Mammary epithelial cell (primary cell): ENCODE measurements at places on chromosomes 7 and 10.

- DNase-seq = no peak
Observed at GRCh38 chr7:52956379-52956915, 79.0 kb upstream of the POM121L12 start.

GRCh38 chr7:68507668-68508067 is 1090.6 kb upstream of the AUTS2 start:
- DNase-seq = no peak

GRCh38 chr10:34549001-34549400 is 266.1 kb downstream of the PARD3 start:
- no peak for DNase-seq

DNA sequence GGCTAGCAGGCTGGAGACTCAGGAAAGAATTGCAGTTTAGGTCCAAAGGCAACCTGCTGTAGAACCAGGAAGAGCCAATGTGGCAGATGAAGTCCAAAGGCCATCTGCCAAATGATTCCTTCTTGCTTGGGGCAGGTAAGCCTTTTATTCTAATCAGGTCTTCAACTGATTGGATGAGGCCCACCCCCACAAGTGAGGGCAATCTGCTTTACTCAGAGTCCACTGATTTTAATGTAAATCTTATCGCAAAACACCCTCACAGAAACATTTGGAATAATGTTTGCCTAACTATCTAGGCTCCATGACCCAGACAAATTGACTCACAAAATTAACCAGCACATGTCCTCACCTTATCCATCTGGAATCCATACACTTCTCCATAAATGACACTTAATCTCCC is 7.8 kb downstream of the GIMAP8 start:
- DNase-seq = no peak

GRCh38 chr7:111840528-111840927 is 278.2 kb upstream of the IMMP2L start:
- no peak for DNase-seq
